ENCODE measurements at places on chromosomes 2 and 18. TPM values are rescaled to one million over a fixed set of nuclear protein-coding genes. Genes with fewer than 3 reads are reported as not detected.

DNA sequence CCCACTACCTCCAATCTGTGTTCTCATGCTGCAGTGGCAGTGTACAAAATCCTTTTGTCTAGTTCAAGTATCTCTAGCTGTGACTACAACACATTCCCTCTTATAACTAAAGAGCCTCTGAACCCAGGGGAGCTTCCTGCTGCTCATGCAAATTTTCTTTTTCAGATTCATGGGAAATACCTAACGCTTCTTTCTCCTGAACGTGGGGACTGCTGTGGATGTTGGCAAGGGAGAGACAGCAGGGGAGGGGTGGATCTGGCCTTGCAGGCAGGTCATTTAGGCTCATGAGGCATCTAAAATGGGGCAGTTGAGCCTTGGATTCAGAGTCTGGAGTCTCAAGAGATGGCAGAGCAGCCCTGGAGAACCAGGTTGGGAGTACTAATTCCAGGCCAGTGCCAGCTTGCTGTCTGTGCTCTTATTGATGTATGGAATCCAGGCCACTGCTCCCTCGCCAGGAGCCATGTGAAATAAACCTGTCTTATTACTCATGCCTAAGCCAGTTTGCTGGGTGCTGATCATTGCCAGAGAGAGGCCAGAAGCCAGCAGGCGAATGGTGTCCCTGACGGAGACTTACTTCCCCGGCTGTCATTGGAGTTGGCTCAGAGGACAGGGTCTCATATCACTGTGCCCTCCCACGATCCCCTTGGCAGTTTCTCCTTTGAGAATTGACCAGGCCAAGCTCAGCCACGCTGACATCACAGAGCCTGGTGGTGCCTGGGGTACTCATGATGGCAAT is 29.2 kb upstream of the TNP1 start:
- no peak for DNase-seq

- no peak for DNase-seq
These were observed 5.9 kb upstream of the TCF4 start for GRCh38 chr18:55593888-55594287.

DNA sequence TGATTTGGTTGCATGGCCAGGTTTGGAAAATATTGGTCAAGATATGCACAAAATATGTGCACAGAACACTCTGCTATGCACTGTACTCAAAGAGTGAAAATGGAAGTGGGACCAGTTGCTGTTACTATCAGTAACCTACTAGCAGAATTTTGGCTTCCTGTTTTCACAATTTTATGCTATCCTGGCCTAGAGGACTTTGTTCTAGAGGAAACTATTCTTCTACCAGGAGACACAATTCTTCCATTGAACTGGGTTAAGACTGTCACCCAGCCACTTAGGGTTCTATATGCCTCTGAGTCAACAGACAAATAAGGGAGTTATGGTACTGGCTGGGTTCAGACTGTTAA is 431.4 kb upstream of the DCC start:
- DNase-seq = no peak

- no peak for DNase-seq
These were observed 125.8 kb downstream of the CABLES1 start for GRCh38 chr18:23260926-23261590.

The SRD5A2 gene
- total RNA-seq = not detected

The AGBL5 gene
- 11.7 TPM for total RNA-seq

DNA sequence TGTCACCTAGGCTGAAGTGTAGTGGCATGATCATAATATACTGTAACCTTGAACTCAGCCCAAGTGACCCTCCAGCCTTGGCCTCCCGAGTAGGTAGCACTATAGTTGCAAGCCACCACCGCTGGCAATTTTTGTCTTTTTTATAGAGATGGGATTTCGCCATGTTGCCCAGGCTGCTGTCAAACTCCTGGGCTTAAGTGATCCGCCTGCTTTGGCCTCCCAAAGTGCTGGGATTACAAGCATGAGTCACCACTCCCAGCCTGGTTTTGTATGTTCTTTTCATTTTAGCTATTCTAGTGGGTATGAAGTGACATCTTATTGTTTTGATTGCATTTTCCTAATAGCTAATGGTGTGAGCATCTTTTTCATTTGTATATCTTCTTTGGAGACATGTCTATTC is 11.3 kb upstream of the EXOC6B start:
- no peak for DNase-seq

GRCh38 chr2:25250331-25251070 is 82.1 kb upstream of the POMC start:
- DNase-seq = no peak

- DNase-seq = no peak
These were observed 65.2 kb downstream of the PLCL1 start for GRCh38 chr2:197869501-197870111.

The HOXD3 gene
- 1.0 TPM for total RNA-seq

DNA sequence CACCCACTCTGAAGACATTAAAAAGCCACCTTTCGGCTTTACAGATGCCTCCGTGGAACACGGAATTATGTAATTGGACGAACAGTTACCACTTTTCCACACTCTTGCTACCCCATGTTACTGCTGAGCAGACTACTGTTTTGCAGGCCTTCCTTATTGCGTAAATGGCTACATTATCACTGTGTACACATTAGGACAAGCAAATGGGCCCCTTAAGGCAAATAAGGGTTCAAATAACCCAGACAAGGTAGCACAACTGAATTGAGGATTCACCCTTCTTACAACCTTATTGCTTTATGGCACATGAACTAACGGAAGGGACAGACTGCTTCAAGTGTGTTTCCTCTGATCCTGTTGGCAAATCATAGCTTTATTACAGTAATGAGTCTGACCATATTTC is 832.2 kb upstream of the FANCL start:
- DNase-seq = no peak

GRCh38 chr2:146031158-146031557 is 1511.2 kb upstream of the ZEB2 start:
- DNase-seq = no peak

The MAPK4 gene
- total RNA-seq = 38.2 TPM

DNA sequence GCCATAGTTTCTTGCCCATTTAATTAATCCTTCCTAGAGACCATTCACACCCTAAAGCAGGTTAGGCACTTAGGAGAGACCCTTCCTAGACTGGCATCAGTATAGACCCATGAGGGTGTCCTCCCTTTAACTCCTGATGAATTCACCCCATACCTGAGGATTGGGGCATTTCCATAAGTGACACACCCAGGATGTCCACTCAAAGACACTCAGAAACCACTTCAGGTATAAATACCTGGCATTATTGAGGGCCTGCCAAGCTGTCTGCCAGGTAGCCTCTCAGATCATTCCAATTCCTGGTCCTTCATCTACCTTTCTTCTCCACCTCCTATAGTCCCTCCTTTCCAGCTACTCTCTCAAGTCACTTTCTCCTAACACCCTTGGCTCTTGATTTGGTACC is 57.5 kb upstream of the SLC14A2 start:
- DNase-seq = no peak

The MERTK gene
- 5.8 TPM for total RNA-seq

- no peak for DNase-seq
These were observed 27.4 kb upstream of the C2orf69 start for GRCh38 chr2:199883474-199884212.

GRCh38 chr2:36545871-36546416 is 52.0 kb downstream of the FEZ2 start:
- no peak for DNase-seq

The CFAP65 gene
- total RNA-seq = not detected

The AFTPH gene
- 13.6 TPM for total RNA-seq

DNA sequence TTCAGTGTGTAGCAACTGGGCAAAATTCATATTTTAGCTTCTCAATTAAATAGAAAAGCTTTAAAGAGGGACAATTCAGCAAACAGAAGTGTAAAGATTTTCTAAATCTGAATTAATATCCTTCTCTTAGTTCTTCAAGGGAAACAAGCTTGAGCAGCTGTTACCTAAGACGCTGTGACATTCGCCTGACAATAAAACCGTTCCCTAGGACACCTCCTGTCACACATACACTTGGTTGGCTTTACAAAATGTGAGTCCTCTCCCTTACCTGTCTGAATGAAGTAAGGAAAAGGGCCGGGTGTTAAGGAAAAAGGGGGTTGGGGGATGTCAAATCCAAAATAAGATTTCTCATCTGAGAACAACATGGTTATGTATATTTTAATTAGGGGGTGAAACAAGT is 2.1 kb downstream of the SERTAD2 start:
- no peak for DNase-seq

- no peak for DNase-seq
These were observed 23.0 kb downstream of the ERMN start for GRCh38 chr2:157302492-157303099.

The CD302 gene
- 10.8 TPM for total RNA-seq

- DNase-seq = no peak
These were observed 51.8 kb downstream of the PMS1 start for GRCh38 chr2:189835855-189836558.

DNA sequence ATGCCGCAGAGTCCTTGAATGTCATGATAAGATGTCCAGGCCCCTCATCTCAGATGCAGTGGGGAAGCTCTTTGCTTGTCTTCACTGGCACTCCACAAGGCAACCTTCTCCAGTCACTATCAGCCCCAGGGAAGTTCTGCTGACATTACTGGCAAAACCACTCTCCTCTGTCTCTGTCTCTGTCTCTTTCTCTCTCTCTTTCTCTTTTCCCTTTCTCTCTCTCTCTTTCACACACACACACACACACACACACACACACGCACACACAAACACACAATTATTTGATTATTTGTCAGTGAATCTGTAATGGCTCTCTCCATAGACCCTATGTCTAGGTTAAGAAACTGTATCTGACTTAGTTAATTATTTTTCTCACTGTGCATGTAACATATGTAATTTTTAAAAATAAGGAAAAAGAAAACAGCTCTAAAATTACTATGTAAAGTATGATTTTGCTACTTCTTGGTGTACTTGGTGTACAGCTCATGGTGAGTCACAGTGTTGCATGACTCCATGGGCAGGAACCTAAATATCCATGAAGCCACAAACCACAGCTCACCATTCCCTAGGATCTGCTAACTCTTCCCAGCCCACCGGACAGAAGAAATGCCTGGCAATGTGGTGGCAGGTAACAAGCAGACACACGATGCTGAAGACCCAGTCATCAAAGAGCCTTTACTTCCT is 594.9 kb upstream of the ID2 start:
- DNase-seq = no peak

DNA sequence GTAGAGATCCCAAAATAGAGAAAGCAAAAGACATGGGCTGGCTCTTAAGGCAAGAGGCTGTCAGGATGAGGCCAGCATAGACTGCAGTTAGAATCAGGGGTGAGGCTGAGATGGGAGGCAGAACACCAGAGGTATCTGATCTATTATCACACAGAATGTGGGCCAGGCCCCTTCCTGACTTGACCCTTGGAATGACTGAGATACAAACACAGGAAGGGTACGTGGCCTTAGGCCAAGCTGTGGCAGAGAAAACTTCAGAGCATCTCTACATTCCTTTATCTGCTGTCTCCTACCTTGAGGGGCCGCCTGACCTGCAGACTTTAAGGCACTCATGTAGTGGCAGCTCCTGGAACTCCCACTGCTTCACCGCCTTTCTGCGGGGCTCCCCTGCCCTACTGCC is 28.4 kb downstream of the TMEM17 start:
- DNase-seq = no peak

DNA sequence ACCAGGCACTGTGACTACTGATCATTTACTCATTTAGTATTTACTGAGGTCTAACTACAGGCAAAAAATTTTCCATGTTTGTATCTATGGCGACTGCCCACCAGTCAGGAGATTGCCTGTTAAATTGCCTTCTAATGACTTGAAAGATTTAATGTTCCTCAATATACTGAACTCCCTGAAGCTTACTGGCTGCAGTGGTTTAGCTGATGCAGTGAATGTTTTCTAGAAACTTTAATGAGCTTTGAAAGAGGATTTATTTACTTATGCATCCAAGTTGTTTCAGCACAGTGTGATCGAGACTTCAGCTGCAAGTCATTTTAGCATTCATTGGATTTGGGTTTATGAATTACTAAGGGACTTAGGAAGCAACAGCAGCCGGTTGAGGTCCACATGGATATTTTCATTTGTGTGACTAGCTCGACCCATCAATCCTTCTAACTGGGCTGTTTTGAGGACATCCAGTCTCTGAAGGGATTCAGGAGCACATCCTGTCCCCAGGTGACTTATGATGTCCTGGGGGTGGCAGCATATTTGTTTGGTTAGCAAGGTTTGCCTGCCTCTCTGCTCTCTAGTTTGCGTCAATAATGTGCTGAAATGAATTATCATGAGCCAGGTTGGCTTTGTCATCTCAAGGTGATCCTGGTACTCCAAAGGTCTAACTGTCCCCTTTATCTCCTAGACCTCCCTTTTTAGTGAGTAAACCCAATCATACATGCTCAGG is 26.8 kb downstream of the ACMSD start:
- no peak for DNase-seq

The FEV gene
- total RNA-seq = not detected

- DNase-seq = no peak
These were observed 1.0 kb downstream of the DNPEP start for GRCh38 chr2:219386532-219387280.

GRCh38 chr2:53275743-53276142 is 491.9 kb upstream of the CHAC2 start:
- no peak for DNase-seq

The TUBA3D gene
- total RNA-seq = 4.0 TPM

The SIX3 gene
- total RNA-seq = not detected

Data from cardiac septum (tissue), 1 donor.